ENCODE measurements at places on chromosomes 16 and 17. TPM values are rescaled to one million over a fixed set of nuclear protein-coding genes. Genes with fewer than 3 reads are reported as not detected.

DNA sequence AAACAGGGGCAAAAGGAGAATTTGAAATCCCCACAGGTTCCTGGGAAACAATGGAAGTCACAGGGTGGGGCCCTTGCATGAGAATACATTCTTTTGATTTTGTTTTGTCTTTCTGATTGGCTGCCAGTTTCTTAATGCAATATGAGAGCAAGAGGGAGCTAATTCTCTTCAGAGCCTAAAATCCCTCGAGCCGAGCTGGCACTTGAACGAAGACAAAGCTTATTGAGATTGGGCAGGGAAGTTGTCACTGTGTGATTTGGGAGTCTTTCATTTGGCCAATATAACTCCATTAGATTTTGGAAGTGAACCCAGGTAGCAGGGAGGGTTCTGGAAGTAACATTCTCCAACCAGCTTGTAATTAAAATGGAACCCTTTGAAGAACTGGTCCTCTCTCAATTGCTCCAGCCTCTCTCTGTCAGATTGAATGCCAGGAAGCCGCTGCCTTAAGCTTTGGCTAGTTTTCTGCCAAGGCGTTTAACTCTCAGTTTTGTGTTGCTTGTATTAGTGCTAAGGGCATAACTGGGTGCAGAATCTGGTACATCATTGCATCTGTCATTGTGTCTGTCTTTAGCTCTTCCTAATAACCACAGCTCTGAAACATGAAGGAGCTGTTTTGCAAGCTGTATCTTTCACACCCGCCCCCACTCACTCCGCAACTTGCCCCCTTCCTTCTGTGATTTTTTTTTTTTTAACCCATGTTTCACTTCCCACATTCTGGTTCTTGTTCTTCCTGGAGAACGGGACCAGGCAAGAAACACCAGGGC lies 272.0 kb downstream of the MAF start:
- DNase-seq: no peak

DNA sequence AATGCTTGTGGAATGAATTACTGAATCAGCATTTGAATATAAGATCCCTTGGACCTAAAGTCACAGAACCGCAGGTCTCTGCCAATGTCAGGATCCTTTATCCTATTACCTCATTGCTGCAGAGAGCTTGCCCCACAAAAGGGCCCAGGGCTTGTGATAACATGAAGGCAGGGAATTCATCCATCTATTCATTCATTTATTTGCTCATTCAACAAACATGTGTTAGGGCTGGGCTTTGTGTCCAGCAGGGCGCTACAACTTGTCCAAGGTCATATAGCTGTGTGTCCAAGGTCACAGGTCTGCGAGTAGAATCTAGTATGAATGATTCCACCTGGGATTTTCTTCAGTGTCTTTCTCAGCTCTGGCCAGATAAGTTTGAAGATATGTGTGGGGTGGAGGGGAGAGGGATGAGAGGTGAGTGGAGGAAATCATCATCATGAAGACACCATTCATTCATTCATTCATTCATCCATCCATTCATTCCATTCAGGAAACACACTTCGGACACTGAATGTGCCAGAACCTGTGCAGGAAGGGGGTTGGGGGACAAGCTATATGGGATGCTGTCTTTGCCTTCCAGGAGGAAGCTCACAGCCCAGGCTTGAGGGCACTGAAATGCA lies 1.3 kb upstream of the UNC45B start:
- no peak for DNase-seq

DNA sequence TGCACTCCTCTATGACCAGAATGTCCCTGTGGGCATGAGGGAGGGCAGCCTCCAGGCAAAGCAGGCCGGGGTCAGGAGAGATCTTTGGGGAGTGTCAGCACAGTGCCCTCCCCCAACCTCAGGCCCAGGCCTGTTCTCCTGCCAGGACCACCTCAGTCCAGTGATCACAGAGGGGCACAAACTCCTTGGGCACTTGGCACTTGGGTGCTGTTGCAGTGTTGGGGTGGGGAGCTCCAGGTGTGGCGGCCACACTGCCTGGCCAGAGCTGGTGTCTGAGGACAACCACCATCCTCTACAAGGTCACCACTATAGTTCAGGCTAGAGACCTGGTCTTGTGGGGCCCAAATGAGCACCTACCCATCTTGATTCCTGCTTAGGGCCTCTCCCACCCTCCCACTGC lies 37.2 kb downstream of the SMPD3 start:
- no peak for DNase-seq

DNA sequence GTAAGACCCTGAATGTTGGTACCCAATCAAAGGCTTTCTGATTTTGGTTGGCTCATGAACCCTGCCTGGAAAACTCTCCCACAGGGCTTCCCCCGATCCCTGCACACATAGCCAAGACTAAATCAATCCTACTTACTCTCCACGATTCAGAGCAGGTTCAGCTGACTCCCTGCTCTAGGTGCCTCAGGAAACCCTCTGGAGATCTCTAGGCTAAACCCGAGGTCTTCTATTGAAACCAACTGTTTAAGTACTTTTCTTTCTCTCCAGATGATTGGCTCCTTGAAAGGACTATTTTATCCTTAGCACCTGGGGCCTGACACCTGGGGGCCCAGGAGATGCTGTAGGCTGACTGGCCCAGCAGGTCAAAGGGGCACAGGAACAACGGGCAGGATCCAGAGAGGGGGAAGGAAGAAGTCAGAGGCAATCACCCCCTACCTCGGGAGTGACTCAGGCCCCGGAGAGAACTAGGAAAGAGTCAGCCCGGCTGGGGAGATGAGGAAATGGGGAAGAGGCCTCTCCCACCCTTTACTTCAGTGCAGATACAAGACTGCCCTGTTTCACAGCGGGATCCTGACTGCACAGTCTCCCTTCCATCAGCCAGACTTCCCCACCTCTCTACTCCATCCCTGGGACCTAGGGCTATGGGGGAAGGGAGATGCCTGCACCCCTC lies 2.0 kb downstream of the TBC1D10B start:
- DNase-seq: no peak

GRCh38 chr16:13437413-13437795 lies 482.6 kb upstream of the ERCC4 start:
- DNase-seq: no peak

DNA sequence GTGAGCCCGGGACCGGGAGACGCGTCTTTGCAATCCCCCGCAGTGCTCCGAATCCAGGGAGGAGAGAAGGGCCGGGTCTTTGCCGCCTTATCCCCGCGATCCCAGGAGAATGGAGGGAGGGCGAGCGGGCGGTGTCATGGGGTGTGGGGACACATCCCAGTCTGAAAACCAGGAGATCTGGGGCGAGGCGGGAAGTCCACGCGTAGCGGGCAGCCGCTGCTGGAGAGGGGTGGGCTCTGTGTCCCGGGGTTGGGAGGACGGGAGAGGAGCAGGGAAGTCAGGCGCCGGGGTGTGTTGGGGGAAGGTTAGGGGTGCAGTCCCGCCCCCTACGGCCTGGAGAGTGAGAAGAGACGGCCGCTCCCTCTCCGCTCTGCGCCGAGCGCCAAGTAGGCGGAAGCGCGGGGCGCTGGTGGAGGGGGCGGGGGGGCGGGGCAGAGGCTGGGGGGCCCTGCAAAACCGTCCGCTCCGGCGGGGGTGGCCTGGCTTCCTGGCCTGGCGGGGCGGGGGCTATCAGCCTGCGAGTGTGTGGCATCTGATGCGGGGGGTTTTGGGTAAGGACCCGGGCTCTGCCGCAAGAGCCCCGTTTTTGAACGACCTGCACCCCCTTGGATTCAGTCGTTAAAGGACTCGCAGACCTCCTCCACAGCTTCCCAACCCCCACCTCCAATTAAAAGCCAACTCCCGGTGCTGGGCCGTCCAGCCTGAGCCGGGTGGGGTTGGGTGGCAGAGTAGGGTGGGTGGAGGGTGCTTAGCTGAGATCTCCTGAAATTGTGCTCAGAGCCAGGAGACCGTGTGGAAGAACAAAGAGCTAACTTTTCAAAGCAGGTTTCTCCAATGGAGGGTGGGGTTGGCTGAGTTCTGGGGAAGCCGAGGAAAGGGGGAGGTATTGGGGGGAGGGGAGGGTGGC lies 654 bp downstream of the LASP1 start:
- DNase-seq: peak; percentile 86

GRCh38 chr16:81740169-81740568 lies 38.9 kb upstream of the PLCG2 start:
- no peak for DNase-seq

DNA sequence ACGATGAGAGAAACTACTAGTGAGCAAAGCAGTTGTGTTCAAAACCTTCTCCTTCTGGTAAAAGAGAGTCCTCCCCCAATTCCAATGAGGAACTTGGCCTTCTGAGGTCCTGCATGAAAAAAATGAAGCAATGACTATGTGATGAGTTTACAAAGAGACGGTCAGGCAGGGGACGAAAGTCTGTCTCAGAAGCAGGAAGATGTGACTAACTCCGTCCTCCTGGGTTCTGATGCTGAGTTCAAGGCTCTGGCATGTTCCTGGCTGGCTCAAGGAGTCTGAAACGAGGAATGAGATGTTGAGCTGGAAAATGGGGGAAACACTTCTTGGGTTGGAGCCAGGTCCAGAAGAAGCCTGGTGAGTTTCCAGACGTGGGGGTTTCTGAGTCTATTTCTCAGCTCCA lies 129.6 kb downstream of the CPPED1 start:
- DNase-seq: no peak

DNA sequence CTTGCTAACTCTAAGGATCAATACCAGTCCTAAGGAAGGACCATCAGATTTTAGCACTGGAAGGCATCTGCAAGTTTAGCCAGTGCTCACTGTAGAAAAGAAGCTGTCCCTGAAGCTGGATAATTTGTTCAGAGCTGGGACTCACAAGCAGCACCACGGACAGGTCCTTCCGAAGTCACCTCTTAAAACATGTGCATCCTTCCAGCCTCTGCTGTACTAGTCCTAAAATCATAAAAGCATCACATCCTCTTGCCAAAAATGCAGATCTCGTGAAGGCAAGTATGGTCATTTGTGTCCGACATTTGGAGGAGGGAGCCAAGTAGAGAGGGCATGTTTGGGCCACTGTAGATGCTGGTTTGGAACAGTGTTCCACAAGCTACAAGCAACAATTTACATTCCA lies 506.9 kb downstream of the RBFOX1 start:
- DNase-seq: no peak

GRCh38 chr17:51180486-51180885 lies 14.3 kb downstream of the NME2 start:
- no peak for DNase-seq

GRCh38 chr17:68800751-68801150 lies 154.4 kb downstream of the ABCA8 start:
- DNase-seq: no peak

DNA sequence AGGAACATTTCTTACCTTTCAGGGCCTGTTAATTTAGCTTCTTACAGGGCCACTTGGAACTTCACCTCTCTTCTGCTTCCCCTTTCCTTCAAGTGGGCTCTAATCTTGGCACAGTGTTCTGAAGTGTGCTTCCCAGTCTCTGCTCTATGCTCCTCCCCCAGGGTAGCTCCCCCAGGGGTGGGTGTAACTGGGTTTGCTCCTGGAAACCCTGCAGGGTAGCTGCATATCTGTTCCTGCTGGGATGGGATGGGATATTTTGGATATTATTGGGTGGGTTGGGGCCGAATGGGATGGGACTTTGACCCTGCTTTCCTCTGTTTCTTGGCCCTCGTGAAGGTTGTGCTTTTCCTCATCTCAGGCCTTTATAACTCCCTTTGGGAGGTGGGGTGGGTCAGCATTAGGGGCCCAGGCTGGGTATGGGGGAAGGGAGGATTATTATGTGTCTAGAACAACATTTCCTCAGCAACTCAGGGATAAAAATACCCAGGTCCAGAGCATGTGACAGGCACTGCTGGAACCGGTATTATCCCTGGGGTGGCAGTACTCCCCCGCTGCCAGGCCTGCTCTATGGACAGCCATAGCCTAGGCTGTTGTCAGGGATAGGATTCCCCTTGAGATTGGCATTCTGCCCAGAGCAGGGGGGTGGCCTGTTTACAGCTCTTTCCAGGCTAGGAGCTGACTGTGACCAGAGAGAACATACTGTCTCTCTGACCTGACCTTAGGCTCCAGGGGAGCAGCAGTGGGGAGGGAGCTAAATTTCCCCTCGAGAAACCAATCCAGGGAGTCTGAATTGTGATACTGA lies 5.0 kb downstream of the NFE2L1 start:
- no peak for DNase-seq

DNA sequence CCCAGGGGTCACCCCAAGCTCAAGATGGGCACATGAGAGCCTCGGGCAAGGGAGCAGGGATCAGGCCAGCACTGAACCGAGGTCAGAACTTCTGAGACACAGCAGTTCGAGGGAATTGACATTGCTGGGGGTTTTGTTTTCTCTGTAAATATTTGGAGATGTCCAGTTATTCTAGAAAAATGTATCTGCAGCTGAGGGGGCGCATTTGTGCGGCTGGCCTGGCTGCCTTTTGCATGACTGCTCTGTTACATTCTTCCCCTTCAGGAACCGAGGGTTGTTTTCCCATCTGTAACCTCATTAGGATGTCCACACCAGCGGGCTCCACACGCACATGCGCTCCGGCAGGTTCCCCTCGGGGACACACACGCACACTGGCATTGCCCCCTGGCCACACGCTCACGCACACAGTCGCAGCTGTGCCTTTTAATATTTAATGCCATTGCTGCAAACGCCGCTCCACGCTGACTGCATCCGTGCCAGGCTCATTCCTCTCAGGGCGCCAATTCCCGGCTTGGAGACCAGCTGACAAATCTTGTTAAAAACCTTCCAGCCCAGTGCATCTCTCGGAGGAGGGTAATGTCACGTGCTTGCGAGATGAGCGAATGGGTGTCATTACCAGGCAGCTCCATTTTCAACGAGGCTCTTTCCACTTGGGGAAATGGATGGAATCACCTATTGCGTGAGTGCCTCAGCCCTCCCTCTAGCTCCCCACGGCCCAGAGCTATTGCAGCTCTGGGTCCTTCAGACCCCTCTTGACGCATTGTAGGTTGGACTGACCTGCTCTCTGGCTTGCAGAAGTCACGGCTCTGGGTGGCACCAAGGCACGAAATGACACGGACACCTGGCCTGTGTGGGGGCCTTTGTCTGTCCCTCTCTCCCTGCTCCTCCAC lies 13.1 kb downstream of the CCR7 start:
- DNase-seq: peak; percentile 59

Gene TEDC2
- total RNA-seq: 5.5 TPM

Gene PIPOX
- 0.75 TPM for total RNA-seq

Gene PPP1R1B
- 356 TPM for total RNA-seq

Gene SUZ12
- 30.7 TPM for total RNA-seq

Gene HIGD1B
- 1.6 TPM for total RNA-seq

Gene SECTM1
- total RNA-seq: 268 TPM

All from mucosa of descending colon (tissue), 3 donors.